ENCODE measurements at places on chromosomes 3 and 15.

DNA sequence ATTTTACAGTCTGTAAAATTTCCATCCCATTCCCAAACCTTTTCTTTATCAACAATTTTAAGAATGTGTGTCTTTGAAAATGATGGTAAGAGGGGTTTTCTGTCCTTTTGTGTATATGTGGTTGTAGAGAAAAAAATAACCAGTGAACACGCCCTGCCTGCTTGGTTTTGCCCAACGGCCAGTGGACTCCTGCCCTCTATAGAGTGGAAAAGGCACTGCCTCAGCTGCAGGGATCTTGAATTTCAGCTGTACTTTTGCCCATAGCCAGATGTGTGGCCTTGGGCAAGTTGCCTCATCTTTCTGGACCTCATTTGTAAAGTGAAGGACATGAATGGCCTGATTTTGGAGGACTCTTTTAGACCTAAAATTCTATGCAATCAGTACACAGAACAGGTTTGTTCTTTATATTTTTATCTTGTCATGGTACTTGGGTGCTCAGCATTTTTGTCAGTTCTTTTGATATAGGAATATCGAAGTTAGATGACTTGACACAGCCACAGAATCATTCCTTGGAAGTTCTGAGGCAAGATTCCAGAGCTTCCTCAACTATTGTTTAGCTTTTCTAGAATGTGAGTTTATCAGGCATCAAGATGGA, 81.0 kb downstream of the CLDN11 start:
- DNase-seq, result peak; percentile 2

- DNase-seq, result no peak
Observed at GRCh38 chr3:4754180-4755086, 224.8 kb upstream of the BHLHE40 start.

DNA sequence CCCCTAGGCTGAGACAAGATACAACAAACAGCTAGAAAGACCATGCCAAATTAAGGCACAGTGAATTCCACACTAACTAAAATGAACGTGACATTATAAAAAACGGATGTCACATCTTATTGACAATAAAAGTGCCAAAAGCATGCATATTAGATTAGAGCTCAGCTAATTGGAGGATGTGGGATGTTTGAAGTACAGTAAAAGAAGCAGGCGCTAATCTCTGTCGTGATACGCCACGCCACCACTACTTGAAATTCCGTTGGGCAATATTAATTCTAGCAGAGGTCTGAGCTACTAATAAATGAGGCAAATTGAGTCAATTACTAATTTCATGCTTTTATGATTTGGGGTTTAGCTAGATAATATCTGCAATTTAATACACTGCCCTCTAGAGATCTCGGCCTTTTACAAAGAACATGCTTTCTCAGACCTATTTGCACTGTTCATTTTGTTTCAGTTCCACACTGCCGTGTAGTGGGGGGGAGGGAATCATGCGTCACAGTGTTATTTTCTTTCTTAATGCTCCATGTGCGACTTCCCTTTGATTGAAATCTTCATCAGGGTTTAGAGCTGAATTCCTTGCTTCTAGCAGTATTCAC, 52.9 kb upstream of the ROBO2 start:
- no peak for DNase-seq

DNA sequence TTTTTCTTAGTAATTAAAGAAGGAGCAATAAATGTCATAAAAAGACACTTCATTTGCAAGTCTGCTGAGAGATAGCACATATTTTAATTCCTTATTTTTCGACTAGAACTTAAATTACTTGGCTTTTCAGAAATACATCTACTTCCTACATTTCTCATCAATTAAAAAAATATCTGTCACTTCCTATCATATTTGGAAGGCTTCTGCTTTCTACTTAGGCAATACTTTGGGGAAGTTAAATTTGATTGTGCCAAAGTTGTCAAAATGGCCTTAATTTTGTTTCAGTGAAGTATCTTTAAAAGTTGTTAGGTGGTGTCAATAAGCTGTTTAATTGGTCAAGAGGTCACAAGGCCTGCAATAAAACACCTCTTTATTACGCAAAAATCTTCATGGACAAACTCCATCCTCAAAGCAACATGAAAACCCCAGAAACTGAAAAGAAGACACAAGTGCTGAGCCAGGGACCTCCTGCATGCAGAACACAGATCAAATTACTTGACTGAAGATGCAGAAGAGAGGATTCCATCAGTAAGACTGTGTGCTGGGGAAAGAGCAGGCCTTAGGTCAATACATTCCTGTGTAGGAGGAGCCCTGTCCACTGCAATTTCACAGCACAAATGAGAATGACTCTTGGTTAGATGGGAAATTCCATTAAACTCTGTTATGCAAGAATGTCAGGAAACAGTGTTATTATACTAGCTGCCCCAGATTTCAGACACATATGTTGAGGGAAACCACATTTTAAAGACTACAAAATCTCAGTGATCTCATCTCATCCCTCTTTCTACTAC, 48.0 kb upstream of the FSTL1 start:
- no peak for DNase-seq

GRCh38 chr3:34219556-34219955, 421.1 kb downstream of the PDCD6IP start:
- DNase-seq, result no peak

- no peak for DNase-seq
Observed at GRCh38 chr3:122974764-122975162, 52.8 kb downstream of the SEMA5B start.

- DNase-seq, result no peak
Observed at GRCh38 chr3:38580450-38581382, 68.8 kb downstream of the SCN5A start.

DNA sequence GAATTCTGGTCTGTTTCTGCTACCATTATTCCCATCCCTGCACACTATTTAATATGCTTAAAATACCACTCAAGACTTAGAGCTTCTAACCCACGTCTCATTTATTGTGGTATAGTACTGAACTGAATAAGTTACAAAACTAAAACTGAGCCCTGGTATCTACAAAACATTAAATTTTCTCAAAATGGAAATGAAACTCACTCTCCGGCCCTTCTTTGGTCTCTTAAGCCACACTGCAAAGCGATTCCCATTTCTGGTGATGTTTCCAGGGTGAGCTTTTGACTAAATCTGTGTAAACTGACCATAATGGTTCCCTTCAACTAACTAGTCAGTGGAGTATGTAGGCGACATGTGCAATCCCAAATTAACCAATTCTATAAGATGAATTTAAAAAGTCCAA, 18.6 kb downstream of the KPNA4 start:
- no peak for DNase-seq

DNA sequence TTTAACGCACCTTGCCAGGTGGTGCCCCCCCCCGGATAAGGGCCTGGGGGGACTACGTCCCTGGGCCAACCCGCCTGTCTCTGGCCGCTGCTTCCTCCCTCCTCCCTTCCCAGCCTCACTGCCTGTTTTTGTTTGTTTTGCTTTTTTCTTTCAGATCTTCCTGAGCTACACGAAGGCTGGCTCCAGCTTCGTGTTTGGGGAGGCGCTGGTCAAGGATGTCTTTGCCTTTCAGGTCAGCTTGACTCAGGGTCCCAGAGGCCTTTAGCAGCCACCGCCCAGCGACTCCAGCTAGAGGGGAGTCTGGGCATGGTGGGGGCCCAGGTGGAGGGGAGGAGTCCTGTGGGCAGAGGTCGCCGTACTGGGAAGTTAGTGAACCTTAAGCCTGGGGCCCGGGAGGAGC, 24.1 kb downstream of the SLC28A1 start:
- DNase-seq, result no peak

- no peak for DNase-seq
Observed at GRCh38 chr15:78714890-78715289, 73.9 kb upstream of the CHRNB4 start.

Measured in NCI-H1436 (cell line).